Chondrocyte (in vitro differentiated cells): ENCODE measurements at places on chromosomes 6 and 20. TPM values are rescaled to one million over a fixed set of nuclear protein-coding genes. Genes with fewer than 3 reads are reported as not detected.

Gene TFAP2D
- total RNA-seq: not detected in 3 replicates

Gene HAO1
- total RNA-seq: not detected in 3 replicates

Gene MLN
- not detected in 3 replicates for total RNA-seq

GRCh38 chr6:119145111-119145510 is 66.6 kb upstream of the FAM184A start:
- peaks cover 34% of the 10 kb centered on the region for H3K4me1 ChIP-seq
- DNase-seq: no peak
- no peak overlapping the region for H3K4me3 ChIP-seq
- no peaks in the 10 kb centered on the region for H3K36me3 ChIP-seq

DNA sequence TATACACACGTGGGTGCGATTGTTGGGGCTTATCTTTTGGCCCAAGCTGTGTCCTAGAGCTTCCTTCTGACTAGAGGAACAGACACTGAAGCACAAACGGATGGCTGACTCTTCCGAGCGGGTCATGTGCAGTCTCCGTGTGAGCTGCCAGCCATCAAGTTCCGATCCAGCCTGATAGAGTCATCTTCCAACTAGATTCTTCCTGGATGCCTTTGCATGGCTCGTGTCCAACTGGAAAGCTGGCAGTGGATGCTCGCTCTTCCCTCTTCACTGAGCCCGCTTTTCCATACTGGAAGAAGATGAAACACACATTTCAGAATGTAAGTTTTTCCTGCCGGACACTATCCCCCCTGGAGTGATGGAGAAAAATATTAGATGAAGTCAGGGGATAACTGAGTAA is 148.1 kb downstream of the SCML4 start:
- no peak overlapping the region for H3K27ac ChIP-seq
- peaks cover 10% of the 10 kb centered on the region for H3K4me1 ChIP-seq
- no peak for DNase-seq

- no peak overlapping the region for H3K4me3 ChIP-seq
- no peak for DNase-seq
Measured at GRCh38 chr6:1890071-1890470, 280.4 kb downstream of the FOXC1 start.

- no peaks in the 10 kb centered on the region for H3K27me3 ChIP-seq
- no peak overlapping the region for H3K4me3 ChIP-seq
- DNase-seq: peak; percentile 79
- H3K27ac ChIP-seq: no peak overlapping the region
- peaks cover 1% of the 10 kb centered on the region for H3K36me3 ChIP-seq
Measured at GRCh38 chr20:4812641-4813075, 90.9 kb downstream of the PRND start.

GRCh38 chr20:56730996-56731395 is 101.9 kb downstream of the TFAP2C start:
- H3K4me3 ChIP-seq: no peak overlapping the region
- H3K4me1 ChIP-seq: no peaks in the 10 kb centered on the region
- no peaks in the 10 kb centered on the region for H3K27me3 ChIP-seq
- H3K27ac ChIP-seq: no peak overlapping the region
